ENCODE measurements at places on chromosomes 16 and 17. TPM values are rescaled to one million over a fixed set of nuclear protein-coding genes. Genes with fewer than 3 reads are reported as not detected.

- no peak overlapping the region for H3K4me3 ChIP-seq
- H3K27me3 ChIP-seq: no peaks in the 10 kb centered on the region
- H3K4me1 ChIP-seq: no peaks in the 10 kb centered on the region
- H3K27ac ChIP-seq: no peak overlapping the region
These were observed 32.7 kb downstream of the RBBP6 start for GRCh38 chr16:24572069-24572468.

DNA sequence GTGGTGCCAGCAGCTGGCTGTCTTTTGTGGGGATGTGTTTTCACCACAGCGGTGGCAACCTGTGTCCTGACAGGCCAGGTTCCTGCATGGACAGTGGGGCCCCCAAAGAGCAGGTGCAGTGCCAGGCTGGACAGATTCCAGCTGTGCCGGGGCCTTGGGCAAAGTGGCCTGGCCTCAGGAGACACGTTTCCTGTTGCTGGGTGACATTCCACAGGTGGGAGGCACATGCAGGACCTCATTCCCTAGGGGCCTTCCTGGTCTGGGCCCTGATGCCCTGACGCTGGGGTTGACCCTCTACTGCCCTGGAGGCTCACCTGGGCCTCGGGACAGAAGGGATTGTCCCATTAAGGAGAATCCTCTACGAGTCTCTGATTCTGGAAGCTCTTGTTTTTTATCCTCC is 182.4 kb downstream of the RAB11FIP4 start:
- H3K27ac ChIP-seq: no peak overlapping the region
- DNase-seq: no peak
- no peaks in the 10 kb centered on the region for H3K36me3 ChIP-seq
- no peaks in the 10 kb centered on the region for H3K27me3 ChIP-seq

DNA sequence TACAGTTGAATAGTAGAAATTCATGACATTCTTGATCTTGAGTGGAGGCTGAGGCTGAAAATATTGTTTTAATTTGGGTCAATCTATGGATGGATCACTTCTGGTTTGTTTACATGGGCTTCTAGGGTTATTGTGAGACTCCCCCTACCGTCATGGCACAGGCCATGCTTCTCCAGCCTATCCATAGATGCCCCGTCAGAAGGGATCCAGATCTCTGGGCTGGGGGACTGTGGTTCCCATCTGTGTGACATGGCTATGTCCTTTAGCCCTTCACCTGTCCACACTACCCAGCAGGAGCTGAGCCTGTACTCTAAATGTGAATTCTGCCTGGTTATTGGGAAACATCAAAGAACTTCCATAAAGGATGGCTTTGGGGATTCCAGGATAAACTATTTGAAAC is 160.4 kb downstream of the ABCC12 start:
- no peak overlapping the region for H3K27ac ChIP-seq
- DNase-seq: no peak
- no peaks in the 10 kb centered on the region for H3K27me3 ChIP-seq
- H3K4me3 ChIP-seq: no peak overlapping the region
- no peaks in the 10 kb centered on the region for H3K36me3 ChIP-seq
- no peaks in the 10 kb centered on the region for H3K4me1 ChIP-seq

- H3K4me3 ChIP-seq: no peak overlapping the region
- H3K27ac ChIP-seq: no peak overlapping the region
- no peaks in the 10 kb centered on the region for H3K36me3 ChIP-seq
- no peak for DNase-seq
- H3K4me1 ChIP-seq: no peaks in the 10 kb centered on the region
These were observed 628.3 kb upstream of the CDH8 start for GRCh38 chr16:62664566-62664965.

DNA sequence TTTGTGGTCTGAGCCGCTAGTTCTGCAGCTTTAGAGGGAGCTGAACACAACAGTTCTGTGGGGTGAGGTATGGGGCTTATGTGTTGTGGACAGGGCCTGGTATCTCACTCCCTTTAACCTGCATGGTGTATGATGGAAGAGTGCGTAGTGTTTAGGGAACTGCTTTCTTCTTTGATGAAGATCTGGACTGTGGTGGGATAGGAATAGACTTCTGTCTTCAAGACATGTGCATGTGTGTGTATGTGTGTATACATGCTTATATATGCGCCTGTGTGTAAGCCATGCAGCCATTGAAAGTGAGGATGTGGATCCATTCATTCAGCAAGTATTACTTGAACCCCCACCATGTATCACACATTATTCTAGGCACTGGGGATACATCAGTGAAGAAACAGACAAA is 114.8 kb upstream of the TMEM97 start:
- H3K36me3 ChIP-seq: no peaks in the 10 kb centered on the region
- no peaks in the 10 kb centered on the region for H3K27me3 ChIP-seq
- no peak overlapping the region for H3K27ac ChIP-seq
- no peak for DNase-seq

CRISPLD2 gene
- not detected for total RNA-seq

DNA sequence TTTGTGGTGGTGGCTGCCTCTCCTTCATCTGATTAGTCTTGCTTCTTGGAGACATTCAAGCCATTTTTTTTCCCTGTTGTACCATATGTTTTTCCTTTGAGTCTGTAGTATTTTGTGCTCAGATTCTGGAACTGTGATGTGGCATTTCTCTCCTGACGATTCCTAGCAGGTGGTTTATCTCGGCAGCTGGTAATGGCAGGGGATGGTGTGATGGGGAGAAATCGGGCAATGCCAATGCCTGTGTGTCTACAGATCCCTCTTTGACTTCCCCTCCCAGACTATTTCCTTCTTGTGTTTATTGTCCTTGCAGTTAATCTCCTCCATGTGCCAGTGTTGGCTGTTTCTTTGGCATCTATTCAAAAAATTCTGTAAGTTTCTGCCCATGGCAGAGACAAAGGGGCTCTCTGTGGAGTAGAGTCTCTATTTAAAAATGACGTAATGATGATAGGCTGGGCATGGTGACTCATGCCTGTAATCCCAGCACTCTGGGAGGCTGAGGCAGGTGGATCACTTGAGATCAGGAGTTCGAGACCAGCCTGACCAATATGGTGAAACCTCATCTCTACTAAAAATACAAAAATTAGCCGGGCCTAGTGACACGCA is 90.2 kb upstream of the ERCC4 start:
- H3K27me3 ChIP-seq: no peaks in the 10 kb centered on the region
- no peak for DNase-seq
- no peaks in the 10 kb centered on the region for H3K36me3 ChIP-seq
- H3K4me3 ChIP-seq: no peak overlapping the region
- H3K4me1 ChIP-seq: no peaks in the 10 kb centered on the region

GRCh38 chr16:56615353-56615752 is 7.0 kb downstream of the MT2A start:
- no peak overlapping the region for H3K4me3 ChIP-seq
- peaks cover 8% of the 10 kb centered on the region for H3K27me3 ChIP-seq
- no peak for DNase-seq
- peaks cover 16% of the 10 kb centered on the region for H3K4me1 ChIP-seq
- no peak overlapping the region for H3K27ac ChIP-seq

HBA1 gene
- not detected for total RNA-seq

Data from CD8-positive, alpha-beta memory T cell (primary cell).